ENCODE measurements at places on chromosomes 3 and 15. TPM values are rescaled to one million over a fixed set of nuclear protein-coding genes. Genes with fewer than 3 reads are reported as not detected.

The RASGRP1 gene
- total RNA-seq: 1.9 TPM

The GOLGA6A gene
- total RNA-seq: not detected

The BOC gene
- 5.3 TPM for total RNA-seq

DNA sequence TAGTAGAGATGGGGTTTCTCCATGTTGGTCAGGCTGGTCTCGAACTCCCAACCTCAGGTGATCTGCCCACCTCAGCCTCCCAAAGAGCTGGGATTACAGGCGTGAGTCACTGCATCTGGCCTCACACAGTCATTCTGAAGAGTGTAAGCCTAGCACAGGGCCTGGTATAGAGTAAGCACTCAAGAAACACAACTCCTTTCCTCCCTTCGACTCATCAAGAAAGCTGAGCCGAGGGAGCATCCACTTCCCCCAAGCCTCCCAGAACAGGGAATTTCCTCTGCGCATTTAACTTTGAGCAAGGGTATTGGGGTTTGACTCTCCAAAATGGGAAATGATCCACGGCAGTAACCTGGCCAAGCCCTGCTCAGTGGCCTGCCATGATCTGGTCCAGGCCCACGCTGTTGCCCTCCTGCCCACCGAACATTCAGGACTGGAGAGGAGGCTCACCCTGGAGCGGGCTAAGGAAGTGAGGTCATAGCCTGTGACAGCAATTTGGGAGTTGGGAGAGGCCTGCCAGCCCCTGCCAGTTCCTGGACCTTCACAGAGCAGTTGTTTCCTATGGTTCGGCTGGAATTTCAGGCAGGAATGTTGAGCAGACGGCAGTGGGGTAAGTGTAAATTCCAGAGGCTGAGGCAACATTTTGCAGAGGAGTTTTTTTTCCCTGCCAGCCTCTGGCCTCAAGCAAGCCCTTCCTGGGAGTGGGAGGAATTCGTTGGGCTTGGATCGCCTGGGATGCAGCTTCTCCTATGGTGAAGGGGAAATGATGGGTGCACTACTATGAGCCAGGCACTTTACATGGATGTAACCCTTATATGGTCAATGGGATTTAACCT, 21.2 kb upstream of the SMAD3 start:
- H3K36me3 ChIP-seq: no peaks in the 10 kb centered on the region
- DNase-seq: peak; percentile 88
- no peak overlapping the region for H3K4me3 ChIP-seq
- H3K4me1 ChIP-seq: peaks cover 30% of the 10 kb centered on the region

- peak overlapping the region; percentile 32 for H3K27ac ChIP-seq
- H3K4me1 ChIP-seq: peaks cover 34% of the 10 kb centered on the region
- no peaks in the 10 kb centered on the region for H3K27me3 ChIP-seq
These were observed 71.9 kb downstream of the MGLL start for GRCh38 chr3:127750226-127751031.

DNA sequence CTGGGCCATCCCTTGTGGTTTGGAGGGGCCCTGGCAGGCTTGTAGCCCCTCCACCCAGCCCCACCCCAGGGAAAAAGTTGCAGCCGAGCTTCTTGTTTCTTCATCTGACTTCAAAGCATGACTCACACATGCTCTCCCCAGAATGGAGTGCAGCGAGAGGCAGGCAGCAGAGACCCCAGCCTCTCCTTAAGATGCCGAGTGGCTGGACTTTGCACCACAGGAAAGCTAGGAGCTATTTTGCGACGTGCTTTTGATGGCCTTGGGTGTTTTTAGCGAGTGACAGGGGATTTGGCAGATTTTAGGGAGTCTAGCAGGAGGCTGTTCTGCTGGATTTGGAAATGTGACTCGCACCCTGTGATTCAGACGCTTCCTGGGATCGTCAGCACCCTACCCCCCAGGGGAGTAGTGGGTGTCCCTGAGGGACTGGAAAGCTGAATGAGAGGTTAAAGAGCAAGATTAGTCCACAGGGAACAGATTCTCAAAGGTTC, 14.2 kb downstream of the BAHD1 start:
- DNase-seq: peak; percentile 54
- peaks cover 9% of the 10 kb centered on the region for H3K36me3 ChIP-seq
- no peak overlapping the region for H3K4me3 ChIP-seq
- H3K4me1 ChIP-seq: peaks cover 12% of the 10 kb centered on the region
- no peak overlapping the region for H3K27ac ChIP-seq

DNA sequence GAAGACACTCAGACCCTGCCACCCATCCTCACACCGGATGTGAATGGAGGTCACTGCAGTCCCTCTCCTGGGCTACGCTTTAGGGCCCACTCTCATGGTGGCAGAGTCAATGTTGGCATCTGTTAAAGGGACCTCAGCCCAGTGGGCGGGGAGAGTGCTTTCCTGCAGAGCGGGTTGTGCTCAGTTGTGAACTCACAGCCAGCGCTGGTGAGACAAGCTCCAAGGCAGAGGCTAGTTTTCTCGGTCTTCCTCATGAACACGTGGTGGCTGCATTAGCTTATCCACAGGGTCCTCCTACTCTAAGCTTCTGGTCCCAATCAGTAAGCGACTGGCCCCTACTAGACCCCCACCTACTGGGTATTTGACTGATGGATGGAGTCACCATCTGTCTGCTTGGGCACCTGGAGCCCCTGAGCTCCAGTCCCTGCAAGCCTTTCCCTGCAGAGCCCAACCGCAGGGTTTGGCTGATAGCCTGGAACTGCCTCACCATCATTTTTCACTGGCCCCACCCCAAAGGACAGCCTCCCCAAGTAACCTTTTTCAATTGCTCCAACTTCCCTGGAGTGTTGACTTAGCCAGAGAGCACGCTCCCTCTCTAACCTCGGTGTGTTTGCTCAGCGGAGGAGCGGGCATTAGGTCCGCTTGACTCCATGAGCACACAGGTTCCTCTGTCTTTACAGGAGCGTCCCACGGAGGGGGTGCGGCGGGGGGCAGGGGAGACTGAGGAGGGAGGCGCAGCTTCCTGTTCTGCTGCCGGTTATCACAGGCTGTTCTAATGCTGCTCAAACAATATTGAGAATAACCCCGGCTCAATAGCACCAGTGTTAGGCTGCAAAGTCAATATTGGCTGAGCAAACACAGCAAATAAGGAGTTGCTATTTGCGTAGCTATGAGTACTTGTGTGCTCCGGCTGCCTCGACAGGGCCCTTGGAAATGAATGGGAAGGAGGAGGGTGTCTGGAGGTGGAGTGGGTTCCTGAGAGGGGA, 141.7 kb downstream of the RPLP1 start:
- no peak overlapping the region for H3K27ac ChIP-seq
- peaks cover 64% of the 10 kb centered on the region for H3K27me3 ChIP-seq
- H3K36me3 ChIP-seq: no peaks in the 10 kb centered on the region
- DNase-seq: peak; percentile 38

DNA sequence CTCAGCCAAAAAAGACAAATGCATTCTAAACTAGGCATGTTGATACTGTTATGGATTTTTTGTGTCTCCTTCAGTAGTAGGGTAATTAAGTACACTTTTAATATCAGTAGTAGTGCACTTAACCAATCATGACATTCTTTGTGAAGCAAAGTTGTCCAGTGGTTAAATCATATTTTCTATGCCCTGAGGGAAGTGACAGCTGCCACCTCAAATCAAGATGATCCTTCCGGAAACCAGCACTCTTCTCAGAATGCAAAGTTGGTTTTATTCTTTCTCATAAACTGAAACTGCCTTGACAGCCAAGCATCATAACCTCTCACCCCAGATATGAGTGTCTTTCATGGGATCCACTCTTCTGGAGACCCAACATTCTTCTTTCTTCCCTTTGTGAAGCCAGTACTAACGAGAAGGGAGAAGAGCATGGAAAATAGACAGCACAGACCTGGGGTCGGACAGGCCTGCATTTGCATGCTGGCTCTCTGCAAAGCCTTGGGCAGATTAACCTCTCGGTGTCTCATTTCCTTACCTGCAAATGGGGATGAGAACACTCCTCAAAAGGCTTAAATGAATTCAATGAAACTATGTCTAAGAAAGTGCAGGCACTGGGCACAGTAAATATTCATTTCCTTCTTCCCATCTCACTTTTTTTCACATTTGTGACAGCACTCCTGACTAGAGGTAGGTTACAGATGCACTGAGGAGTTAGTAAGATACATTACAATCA, 13.2 kb downstream of the AAGAB start:
- peaks cover 4% of the 10 kb centered on the region for H3K36me3 ChIP-seq
- H3K4me1 ChIP-seq: peaks cover 2% of the 10 kb centered on the region
- H3K27ac ChIP-seq: no peak overlapping the region
- H3K27me3 ChIP-seq: no peaks in the 10 kb centered on the region
- no peak for DNase-seq
- H3K4me3 ChIP-seq: no peak overlapping the region

DNA sequence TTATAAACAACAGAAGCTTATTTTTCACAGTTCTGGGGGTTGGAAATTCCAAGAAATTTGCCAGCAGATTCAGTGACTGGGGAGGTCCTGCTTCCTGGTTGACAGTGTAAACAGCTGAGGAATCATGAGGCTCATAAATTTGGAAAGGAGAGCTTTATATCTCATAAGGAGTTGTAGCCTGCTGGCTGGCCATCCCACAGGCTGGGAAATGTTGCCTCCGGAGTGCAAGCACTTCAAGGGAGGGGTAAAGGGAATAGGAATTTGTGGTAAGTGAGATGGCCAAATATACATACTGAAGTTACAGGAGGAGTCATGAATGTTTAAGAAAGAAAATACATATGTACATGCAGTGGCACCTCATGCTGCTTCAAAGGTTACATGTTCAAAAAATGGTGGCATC, 217.2 kb upstream of the CBLB start:
- DNase-seq: no peak
- no peaks in the 10 kb centered on the region for H3K27me3 ChIP-seq
- H3K27ac ChIP-seq: no peak overlapping the region

Measured in IMR-90 (cell line).